Dorsolateral prefrontal cortex (tissue), 122 donors: ENCODE measurements at places on chromosomes 6 and 20.

GRCh38 chr6:25463441-25463840, 184.3 kb downstream of the CARMIL1 start:
- no peak for DNase-seq

DNA sequence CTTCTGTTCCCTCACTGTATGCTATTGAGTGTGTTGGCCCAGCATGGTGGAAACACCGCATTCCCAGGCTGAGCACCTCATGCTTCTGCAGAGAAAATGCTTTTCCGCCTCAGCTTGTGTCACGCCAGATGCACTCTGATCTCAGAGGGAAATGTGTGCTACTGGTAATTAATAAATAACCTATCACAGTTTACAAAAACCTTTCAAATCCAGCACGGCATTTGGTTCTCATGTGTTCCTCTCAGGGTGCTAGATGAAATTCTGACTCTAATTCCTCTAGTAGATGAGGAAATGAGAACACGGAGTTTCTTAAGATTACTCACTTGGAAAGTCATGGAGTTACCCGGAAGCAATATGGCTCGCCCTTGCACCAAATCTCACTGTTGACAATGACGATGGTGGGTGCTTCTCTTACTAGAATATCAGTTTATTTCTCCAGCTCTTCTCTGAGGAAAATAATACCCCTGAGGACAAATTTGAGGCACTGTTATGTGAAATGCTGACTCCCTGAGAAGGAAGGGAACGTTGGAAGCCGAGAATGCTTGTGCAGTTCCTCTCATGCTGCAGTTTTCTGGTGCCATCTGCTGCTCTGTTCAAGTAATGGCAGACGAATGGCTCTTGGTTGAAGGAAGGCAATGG, 116.6 kb downstream of the RNF144B start:
- DNase-seq = no peak

DNA sequence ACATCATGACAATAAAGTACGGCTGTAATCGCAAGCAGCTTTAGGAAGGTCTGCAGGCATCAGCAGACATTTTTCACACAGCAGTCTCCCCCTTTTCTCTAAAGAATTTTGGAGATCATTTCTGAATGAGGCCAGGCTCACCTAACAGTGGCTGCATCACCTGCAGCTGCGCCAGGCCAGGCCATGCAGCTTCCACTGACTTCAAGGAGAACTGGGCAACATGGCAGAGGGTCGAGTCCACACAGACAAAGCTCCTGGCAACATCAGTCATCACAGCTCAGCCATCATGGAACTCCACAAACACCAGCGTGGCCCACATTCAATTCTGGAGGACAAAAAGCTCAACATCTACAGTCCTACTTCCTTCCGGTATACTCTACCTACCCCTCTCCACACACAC, 17.8 kb upstream of the FOXC1 start:
- DNase-seq = no peak

- DNase-seq = no peak
These were observed 280.2 kb downstream of the TBC1D7 start for GRCh38 chr6:13048113-13048512.

GRCh38 chr6:49070411-49070810, 392.6 kb downstream of the MMUT start:
- no peak for DNase-seq

- DNase-seq = peak; percentile 57
These were observed 60.4 kb downstream of the FOXO3 start for GRCh38 chr6:108621117-108621516.

DNA sequence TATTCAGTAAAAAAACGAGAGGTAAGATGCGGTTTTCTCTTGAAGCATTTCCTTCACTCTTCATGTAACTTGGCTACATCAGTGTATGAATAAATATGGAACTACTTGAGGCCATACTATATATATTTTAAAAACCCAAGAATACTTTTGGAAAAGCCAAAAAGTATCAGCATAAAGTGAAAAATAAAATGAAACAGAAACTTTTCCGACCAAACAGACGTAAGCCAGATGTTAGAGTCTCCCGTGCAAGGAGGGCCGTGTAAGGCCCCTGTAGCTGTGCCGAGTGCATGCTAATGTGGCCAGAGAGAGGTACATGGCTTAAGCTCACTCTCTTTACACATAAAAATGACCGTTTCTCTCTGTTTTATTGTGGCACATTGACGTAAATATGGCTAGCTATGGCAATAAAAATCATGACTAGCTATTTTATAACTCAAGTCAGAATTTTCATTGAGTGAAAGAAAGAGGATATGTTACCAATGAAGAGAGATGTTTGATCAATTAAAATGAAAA, 140.1 kb upstream of the GMDS start:
- no peak for DNase-seq

DNA sequence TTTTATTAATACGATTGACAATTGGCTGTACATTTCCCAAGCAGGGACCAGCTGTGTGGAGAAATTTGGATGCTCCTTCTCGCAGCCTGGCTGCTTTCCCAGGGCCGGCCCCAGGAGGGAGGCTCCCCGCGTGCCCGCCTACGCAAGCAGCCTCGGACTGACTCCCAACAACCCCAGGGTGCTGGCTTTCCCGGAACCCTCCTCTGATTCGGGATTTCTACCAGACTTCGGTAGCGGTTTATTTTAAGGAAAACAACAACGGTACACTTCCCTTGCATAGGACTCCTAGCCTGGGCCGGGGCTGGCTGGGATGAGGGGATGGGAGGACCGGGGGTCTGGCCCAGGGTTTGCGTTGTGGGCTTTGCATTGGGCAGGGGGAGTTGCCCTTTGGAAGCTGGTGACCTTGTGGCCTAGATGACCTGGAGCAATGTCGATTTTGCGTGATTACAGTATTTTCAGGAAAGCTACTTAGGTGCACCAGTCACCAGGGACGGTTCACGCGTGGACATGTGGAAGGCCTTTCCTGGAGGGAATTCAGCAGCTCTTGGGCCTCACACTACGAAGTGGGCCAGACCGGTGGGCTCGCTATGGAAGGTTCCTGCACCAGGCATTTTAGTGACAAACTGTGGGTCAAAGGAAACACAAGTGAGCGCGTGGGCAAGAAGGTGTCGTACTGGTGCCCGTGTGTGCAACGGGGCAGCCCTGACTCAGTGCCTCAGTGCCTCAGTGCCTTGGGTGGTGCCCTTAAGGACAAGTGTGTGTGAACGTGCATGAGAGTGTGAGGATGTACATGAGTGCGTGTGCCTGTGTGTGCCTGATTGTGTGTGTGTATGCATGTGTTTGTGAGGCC, 20.7 kb upstream of the PHACTR3 start:
- peak; percentile 29 for DNase-seq

DNA sequence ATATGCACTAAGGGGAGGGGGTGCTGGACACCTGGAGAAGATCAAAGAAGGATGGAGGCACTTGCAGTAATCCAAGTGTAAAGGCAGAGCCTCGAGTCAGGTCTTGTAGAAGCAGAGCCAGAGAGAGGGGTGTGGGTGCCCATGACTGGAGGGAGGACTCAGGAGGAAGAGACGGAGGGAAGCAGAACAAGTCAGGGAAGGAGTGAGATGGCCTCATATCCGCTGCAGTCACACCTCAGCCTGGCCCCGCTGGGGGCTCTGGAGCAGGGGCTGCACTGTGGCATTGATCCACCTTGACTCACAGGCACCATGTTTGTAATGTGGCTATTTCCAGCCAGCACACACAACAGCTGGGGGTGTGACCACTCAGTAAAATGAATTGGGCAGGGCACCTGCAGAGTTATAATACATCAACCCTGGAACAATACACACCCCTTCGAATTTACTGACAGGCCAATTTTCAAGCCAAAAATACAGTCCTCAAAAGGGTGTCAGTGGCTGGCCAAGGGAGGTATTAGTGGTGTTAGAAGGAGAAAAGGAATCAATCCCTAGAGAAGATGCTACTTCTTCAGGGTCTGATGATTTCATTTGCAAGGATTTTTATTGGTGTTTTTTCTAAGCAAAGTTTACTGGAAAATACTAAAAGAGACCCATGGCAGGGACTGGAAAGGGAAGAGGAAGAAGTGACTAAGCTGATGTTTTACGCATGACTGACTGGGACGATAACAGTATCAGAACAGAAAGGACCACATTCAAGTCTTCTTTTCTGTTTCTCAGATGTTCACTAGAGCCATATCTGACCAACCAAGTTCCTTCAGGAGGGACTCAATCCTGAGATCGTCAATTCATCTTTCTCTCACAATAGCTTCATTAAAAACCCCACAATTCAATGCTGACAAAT, 18.9 kb upstream of the NXT1 start:
- DNase-seq = no peak

DNA sequence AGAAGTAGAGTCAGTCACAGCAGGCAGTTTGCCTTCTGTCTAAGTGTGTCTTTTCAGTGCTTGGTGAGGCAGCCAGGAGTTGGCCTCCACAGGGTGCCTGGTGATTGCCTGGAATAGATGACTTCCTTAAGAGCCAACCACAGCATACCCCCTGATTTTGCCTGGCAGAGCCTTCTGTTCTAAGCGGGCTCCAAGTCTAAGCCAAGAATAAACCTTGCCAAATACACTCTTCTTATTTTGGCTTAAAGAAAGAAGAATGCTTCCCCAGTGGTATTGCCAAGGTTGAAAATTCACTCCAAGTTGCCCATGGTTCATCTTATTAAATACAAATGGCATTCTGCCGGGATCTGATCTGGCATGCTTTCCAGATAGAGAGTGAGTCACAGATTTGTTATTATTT, 1424.8 kb upstream of the EYS start:
- DNase-seq = peak; percentile 84

- no peak for DNase-seq
These were observed 85.7 kb downstream of the DST start for GRCh38 chr6:56556751-56557540.

DNA sequence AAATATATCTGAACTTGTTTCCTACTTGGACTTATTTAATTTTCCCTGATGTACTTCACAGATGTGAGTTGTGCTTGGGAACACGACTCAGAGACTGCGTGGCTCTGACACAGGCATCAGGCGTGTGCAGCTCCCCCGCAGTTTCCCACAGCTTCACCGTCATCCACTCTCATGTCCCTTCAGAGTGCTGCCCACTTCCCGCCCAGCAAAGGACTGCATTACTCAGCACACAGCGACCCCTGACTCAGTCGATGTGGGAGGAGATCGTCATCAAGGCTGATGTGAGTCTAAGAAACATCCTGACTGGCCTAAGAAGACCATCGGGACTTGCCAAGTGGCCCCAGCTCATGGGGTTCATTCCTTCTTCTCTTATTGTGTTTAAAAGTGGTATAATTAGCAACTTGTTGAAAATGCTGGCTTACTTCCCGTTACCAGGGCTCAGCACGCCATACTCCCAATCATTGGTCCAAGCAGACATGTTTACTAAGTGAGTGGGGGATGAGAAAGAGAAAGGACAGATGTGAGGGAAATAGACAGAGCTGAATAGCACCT, 539.4 kb upstream of the JARID2 start:
- DNase-seq = peak; percentile 60

DNA sequence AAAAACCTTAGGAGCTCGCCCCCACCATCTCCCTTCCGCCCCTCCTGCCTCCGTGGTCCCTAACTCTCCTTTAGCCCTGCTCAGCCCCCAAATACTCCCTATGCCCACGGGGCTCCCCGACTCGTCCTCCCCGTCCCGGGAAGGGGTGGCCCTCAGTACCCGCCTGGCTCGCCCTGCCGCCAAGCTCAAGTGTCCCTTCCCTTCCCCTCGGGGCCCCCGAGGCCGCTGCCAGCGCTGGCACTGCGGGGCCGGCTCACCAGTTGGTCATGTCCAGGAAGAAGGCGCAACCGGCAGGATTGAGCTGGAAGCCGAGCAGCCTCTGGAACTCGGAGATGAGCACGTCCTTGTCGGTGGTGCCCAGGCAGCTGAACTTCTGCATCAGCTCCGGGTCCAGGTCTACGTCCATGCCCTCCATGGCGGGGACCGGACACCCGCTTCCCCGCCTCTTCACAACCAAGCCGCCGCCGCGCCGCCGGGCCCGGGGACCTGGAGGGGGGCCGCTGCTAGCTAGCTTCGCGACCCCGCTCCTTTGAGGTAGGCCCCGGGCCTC, 303 bp downstream of the ILRUN start:
- DNase-seq = peak; percentile 41

GRCh38 chr6:33075208-33075567, 602 bp upstream of the HLA-DPB1 start:
- no peak for DNase-seq

- DNase-seq = no peak
These were observed 482.3 kb upstream of the JARID2 start for GRCh38 chr6:14763616-14764015.

- DNase-seq = peak; percentile 29
These were observed 40.9 kb upstream of the ZBP1 start for GRCh38 chr20:57660922-57661745.

DNA sequence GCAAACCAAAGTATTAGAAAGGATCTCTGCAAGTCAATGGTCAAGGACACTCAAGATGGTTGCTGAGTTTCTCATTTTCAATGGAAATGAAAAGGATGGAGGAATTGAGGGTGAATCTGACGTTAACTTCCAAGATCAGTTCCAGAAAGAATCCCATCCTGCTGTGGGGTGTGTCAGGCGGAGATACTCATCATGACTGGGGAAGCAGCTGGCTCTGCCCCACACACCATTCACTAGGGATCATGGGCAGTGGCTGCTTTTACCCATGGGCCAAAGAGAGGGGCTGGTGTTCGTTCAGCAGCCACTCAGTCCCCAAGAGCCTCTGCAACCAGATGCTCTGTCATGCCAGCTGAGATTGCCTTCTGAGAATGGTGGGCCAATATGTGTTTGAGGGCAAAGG, 102.3 kb upstream of the KCNK16 start:
- no peak for DNase-seq

DNA sequence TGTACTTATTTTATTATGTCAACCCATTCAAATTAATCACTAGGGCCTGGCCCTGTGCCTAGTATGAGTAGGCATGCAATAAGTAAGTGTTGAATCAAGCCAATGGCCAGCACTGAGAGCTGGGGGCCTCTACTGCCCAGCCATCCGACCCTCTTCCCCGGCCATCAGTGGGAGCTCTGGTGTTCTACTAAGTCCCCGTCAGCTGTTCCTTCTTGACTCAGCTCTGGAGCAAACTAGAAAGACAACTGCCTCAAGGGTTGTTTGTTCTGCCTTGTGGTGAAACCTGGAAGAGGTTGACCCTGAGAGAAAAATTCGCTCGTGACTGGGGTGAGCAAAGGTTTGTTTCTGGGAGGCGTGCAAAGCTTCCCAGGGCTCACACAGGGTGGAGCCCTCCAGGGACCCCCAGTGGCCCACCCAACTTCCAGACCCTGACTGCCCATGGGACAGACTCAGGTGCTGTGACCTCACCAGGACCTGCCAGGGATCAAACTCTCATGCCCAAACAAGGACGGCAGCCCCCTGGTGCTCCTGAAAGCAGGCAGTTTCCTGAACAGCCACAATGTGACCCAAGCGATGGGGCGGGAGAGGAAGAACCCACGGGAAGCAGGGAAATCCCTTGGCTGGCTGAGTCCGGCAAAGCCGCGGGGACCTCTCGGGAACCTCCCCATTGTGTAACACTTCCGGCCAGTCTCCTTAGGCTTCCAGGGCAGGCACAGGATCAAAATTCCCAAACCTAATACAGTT, 50.4 kb downstream of the BANF2 start:
- no peak for DNase-seq

GRCh38 chr6:144630857-144631256, 345.7 kb downstream of the UTRN start:
- no peak for DNase-seq

GRCh38 chr6:29087213-29087612, at the start of gene OR2B3:
Gene OR2B3 (minus strand): TSS chr6:29087313. CDS start chr6:29087248, 65 bp downstream.
- no peak for DNase-seq

GRCh38 chr6:3473773-3474172, 16.9 kb upstream of the SLC22A23 start:
- no peak for DNase-seq

GRCh38 chr6:84606860-84607259, 157.5 kb downstream of the TBX18 start:
- no peak for DNase-seq

- DNase-seq = peak; percentile 44
These were observed 50.7 kb upstream of the SIRPA start for GRCh38 chr20:1844325-1845162.

- DNase-seq = no peak
These were observed 1.3 kb downstream of the PTK7 start for GRCh38 chr6:43077333-43077809.
